Caco-2 (cell line): ENCODE measurements at places on chromosomes 4 and X.

- DNase-seq, result peak; percentile 67
Measured at GRCh38 chrX:7088968-7089615, 58.4 kb upstream of the STS start.

- no peak for DNase-seq
Measured at GRCh38 chrX:46294234-46294633, 251.0 kb downstream of the ZNF674 start.

- DNase-seq, result no peak
Measured at GRCh38 chr4:113344100-113344499, 294.6 kb downstream of the ANK2 start.

- no peak for DNase-seq
Measured at GRCh38 chr4:124682384-124682783, 30.1 kb downstream of the ANKRD50 start.

DNA sequence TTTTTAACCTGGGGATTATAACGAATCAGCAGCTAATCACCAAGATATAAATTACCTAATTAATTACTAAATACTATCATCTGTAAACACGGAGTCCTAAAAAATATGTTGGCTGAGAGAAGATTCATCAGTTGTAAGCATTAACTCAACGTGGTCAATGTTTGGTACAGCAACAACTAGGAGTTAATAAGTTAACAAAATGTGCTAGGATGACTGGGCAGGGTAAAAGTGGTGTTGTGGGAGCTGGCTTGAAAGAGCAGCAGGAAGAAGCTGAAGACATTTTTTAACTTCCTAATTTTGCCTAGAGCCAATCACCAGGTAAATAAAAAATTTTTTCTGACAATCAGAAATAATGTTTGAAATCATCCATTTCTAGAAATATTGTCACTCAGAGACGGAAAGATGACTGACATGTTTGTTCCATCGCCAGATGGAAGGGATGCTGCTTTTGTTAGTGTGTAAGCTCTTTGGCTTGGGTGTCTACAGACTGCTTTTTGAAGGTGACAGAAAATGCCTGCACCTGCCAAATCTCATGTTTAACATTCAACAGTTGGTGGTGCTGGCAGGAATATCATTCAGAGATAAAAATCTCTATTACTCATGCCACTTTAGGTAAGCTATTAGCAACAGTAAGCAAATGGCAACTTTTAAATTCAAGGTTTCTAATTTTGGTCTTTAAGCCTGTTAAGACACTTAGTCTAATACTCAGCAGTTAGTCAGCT lies 1126.9 kb downstream of the STPG2 start:
- no peak for DNase-seq

- DNase-seq, result peak; percentile 38
Measured at GRCh38 chr4:156169011-156169410, 215.3 kb upstream of the CTSO start.

GRCh38 chrX:39779952-39780783 lies 317.6 kb downstream of the BCOR start:
- no peak for DNase-seq

DNA sequence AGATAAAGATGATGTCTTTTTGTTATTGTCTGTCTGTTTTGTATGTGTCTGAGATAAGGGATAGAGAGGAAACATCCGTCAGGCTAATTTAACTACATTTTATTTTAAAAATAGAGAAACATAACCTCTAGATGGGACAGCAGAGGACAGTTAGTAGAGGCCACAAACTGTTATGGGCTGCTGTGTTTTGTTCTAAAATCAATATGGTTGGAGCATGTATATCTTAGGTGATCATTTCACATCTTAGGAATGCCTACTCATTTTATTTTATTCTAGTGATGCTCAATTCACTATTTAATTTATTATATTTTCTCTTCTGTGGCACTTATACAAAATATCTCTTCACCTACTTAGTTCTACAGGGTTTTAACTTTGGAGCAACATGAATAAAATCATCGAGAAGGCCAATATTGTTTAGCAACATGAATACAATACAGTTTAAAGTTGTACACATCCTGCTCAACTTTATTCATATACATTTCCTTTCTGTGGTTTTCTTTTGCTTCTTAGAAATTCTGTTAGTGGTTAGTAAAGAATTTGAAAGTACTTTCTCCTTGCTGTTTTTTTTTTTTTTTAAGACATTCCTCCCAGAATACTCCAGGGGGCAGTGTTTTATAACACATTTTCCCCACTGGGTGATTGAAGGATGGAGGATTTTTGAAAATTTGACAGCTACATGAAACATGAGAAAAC lies 392.9 kb downstream of the UNC5C start:
- peak; percentile 32 for DNase-seq

GRCh38 chrX:40503094-40503493 lies 77.7 kb upstream of the ATP6AP2 start:
- no peak for DNase-seq

DNA sequence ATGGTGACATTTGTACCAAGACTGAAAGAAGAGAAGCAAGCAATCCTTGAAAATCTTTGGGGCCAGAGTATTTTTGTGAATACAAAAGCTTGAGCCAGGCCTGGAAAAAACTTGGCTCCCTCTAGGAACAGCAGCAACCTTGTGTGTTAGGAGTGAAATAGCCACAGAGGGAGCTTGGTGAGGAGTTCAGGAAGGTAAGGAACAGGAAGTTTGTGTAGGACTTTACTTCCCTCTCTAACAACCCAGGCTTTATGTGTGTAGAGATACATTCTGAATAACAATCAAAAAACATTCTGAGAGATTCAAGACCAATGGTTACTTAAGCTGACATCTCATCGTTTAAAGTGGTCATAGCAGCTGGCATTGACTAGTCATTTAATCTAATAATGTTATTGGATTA lies 668.5 kb downstream of the PCDH18 start:
- no peak for DNase-seq

- DNase-seq, result no peak
Measured at GRCh38 chr4:123403080-123403604, 6.5 kb downstream of the SPRY1 start.

GRCh38 chrX:13327666-13328065 lies 7.8 kb upstream of the ATXN3L start:
- DNase-seq, result no peak

- no peak for DNase-seq
Measured at GRCh38 chr4:113052379-113052951, 3.0 kb downstream of the ANK2 start.

GRCh38 chr4:52015366-52015765 lies 4.8 kb downstream of the LRRC66 start:
- DNase-seq, result peak; percentile 32

- DNase-seq, result no peak
Measured at GRCh38 chrX:42437211-42437610, 340.8 kb downstream of the PPP1R2C start.

GRCh38 chr4:127846061-127846460 lies 34.6 kb upstream of the PLK4 start:
- no peak for DNase-seq

DNA sequence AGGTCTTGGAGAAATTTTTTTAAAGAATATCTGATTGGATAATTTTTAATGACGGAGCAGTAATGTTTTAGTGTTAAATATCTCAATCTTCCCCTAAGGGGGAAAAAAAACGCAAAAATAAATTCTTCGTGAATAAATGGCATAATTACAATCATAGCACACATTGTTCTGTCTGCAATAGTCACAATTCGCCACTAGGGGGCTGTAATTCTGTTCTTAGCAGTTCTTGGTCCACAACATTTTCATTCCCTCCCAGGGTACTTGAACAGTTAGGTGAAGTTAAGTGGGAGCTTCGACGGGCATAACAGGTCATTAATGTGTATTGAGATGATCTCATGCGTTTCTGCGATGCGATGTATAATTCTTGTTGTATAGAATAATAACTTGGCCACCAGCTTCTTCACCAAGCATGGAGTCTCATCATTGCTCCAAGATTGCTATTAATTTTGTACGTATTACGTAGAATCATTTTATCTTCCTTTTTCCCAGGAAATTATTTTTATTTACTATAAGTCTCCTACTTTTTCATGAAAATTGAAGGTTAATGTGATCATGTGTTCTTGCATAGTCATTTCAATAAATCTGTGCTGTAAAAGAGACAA lies 27.2 kb downstream of the HTR2C start:
- DNase-seq, result no peak

DNA sequence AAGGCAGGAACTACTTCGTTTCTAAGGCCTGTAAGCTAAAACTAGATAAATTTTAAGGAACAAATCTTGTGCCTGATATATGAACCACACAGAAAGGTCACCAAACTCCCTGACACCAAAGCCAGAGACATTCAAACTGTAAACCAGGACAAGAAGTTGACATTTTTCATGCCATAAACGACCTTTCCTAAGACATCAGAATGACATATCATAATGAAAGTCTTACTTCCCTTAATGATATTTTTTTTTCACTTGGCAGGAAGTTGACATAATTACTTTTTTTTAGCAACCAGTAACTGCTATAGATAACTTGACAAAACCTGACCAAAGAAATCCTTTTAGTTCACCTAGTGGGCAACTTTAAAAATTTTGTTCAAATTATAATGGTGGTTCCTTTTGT lies 231.5 kb upstream of the AGTR2 start:
- DNase-seq, result no peak

GRCh38 chrX:30610026-30610425 lies 32.5 kb upstream of the TASL start:
- no peak for DNase-seq

- DNase-seq, result peak; percentile 2
Measured at GRCh38 chr4:156021298-156021697, 67.6 kb upstream of the CTSO start.

GRCh38 chr4:2220016-2220630 lies 21.8 kb downstream of the HAUS3 start:
- DNase-seq, result peak; percentile 69

DNA sequence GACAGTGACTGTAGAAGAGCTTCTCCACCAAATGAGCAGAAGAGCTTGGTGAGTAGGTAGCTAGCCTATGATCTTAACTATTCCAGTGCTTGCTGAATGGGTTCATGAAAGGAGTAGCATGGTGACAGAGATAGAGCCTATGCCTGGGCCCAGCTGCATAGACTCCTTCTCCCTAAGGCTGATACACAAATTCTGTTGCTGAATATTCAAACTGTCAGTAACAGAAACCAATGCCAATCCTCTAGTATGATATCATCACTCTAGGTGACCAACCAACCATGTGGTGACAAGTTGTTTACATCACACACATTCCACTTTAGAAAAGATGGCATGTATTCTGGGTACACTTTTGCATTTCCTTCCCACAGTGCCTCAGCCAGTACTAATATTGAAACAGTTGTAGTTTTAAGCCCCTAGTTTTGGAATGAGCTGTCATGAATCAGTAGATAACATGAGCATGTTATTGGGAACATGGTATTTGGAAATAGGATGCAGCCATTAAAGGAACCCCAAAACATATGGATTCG lies 103.4 kb upstream of the GRXCR1 start:
- DNase-seq, result no peak

GRCh38 chrX:98379134-98379533 lies 1495.4 kb downstream of the RPA4 start:
- DNase-seq, result no peak

- no peak for DNase-seq
Measured at GRCh38 chr4:122045533-122045932, 93.7 kb upstream of the TRPC3 start.

DNA sequence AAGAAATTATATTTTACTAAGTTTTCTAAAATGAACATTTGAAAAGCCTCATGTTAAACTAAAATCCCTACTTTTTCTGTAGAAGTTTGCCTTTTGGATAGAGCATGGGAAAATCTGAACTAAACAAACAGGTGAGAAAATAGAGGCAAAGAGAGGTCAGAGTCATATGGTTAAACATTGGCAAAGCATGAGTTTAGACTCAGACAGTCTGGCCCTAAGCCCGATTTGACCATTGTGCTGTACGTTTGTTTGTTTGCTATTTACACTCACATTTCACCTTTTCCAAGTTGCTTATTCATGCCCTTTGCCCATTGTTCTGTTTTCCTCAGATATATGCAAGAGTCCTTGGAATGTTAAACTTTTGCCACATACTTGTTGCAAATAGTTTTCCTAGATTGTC lies 85.4 kb downstream of the TIGD2 start:
- DNase-seq, result no peak

- no peak for DNase-seq
Measured at GRCh38 chr4:29277381-29277780, 1442.8 kb upstream of the PCDH7 start.

GRCh38 chr4:8861576-8862295 lies 9.9 kb downstream of the HMX1 start:
- DNase-seq, result no peak

DNA sequence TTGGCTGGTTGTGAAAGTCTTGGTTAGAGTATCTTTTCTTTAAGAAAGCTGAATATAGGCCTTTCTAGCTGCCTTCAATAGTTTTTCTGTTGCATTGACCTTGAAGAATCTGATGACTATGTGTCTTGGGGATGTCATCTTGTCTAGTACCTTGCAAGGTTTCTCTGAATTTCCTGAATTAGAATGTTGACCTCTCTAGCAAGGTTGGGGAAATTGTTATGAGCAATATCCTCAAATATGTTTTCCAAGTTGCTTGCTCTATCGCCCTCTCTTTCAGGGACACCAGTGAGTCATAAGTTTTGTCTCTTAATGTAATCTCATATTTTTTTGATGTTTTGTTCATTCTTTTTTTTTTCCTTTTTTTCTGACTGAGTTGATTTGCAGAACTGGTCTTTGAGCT lies 194.7 kb downstream of the RAB28 start:
- no peak for DNase-seq

GRCh38 chrX:2647627-2648026 lies 43.5 kb upstream of the CD99 start:
- no peak for DNase-seq

DNA sequence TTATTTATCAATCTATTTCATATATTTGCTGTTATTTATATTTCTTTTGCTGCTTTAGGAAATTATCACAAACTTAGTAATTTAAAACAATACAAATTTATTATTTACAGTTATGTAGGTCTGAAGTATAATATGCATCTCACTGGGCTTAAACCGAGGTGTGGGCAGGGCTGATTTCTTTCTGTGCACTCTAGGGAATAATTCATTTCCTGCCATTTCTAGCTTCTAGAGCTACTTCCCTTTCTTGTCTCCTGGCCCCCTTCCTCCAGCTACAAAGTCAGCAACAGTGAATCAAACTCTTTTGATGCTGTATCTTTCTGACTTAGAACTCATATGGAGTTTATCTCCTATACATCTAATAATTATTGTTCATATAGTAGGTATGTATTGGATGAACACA lies 303.5 kb upstream of the ARSJ start:
- no peak for DNase-seq

- no peak for DNase-seq
Measured at GRCh38 chr4:3186609-3187008, 62.4 kb upstream of the MSANTD1 start.
